HEK293T (cell line): ENCODE measurements at places on chromosomes 5 and 9.

GRCh38 chr9:5714501-5715401 lies 85.8 kb downstream of the RIC1 start:
- DNase-seq = peak; percentile 8

GRCh38 chr9:30522486-30522885 lies 1862.0 kb upstream of the ACO1 start:
- DNase-seq = no peak

- DNase-seq = no peak
Measured at GRCh38 chr9:120281665-120282064, 298.3 kb downstream of the CDK5RAP2 start.

DNA sequence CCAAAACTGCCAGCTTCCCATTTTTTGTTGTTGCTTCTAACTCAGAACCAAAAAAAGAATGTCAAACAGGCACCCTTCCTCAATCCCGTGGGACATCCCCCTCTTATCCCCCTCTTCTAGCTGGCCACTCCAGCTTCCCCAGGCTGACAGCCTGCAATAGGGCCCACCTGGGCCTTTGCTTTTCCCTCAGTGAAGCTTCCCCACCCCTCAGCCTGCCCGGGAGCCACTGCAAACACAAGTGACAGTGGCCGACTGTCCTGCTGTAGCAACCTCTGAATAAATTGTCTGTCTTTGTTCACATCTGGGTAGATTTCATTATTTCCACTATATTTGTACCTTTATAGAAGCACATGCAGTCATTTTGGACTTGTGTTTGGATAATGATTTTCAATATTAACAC lies 245.3 kb downstream of the GADD45G start:
- no peak for DNase-seq

DNA sequence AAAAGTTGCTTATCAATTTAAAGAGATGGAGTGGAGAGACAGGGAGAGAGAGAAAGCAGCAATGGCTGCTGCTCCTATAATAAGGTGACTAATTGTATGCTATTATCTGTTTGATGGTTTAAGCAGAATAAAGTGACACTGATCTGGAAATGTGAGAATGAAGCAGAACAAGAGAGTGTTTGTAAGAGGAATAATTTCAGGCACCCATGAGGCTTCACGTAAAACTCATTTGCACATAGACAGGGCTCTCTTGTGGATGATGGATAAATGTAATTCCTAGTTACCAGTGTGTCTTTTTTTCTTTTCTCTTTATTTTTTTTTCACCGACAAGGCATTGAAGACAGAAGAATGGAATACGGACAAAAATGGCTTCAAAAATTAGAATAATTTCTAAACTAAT lies 228.8 kb upstream of the TYRP1 start:
- no peak for DNase-seq

GRCh38 chr9:94936419-94936818 lies 209.9 kb downstream of the AOPEP start:
- DNase-seq = no peak

DNA sequence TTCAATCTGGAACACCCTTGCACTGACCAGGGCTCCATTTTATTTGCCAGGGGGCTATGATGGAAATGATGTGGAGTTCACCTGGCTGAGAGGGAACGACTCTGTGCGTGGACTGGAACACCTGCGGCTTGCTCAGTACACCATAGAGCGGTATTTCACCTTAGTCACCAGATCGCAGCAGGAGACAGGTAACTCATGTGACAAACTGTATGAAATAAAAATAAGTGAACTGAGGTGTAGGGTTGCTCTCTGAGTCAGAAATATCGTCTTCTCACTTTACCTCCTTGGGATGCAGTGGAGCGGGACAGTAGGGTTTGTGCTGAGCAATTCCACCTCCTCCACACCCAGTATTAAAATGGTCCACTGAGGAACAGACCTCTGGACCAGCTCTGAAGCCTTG lies 22.1 kb downstream of the GABRP start:
- DNase-seq = no peak

- DNase-seq = no peak
Measured at GRCh38 chr5:102049517-102049916, 246.6 kb downstream of the SLCO4C1 start.

GRCh38 chr5:69265931-69266330 lies 31.2 kb downstream of the CDK7 start:
- peak; percentile 36 for DNase-seq

- DNase-seq = no peak
Measured at GRCh38 chr5:5953584-5954274, 424.6 kb downstream of the MED10 start.

- no peak for DNase-seq
Measured at GRCh38 chr9:125133403-125134329, 9.7 kb downstream of the SCAI start.
